IPS-NIHi11 (cell line): ENCODE measurements at places on chromosomes 16 and 17.

- DNase-seq, result peak; percentile 29
Measured at GRCh38 chr16:79286646-79287423, 313.7 kb downstream of the MAF start.

DNA sequence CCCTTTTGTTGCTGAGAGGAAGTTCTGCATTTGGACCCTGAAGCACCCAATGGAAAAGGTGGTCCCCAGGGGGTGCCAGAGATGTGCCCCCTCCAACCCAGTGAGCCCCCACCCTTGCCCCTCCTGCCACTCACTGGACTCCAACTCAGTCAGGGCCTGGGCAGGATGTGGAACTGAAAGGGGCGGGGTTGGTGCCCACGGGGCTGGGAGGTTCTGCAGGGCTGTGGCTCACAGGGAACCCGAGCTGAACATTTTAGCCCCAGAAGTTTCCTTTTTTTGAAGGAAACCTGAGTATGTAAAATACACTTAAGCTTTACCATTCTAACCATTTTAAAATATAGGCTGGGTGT lies 15.8 kb upstream of the OGFOD3 start:
- no peak for DNase-seq

GRCh38 chr16:81465375-81465943 lies 20.9 kb downstream of the CMIP start:
- DNase-seq, result no peak

DNA sequence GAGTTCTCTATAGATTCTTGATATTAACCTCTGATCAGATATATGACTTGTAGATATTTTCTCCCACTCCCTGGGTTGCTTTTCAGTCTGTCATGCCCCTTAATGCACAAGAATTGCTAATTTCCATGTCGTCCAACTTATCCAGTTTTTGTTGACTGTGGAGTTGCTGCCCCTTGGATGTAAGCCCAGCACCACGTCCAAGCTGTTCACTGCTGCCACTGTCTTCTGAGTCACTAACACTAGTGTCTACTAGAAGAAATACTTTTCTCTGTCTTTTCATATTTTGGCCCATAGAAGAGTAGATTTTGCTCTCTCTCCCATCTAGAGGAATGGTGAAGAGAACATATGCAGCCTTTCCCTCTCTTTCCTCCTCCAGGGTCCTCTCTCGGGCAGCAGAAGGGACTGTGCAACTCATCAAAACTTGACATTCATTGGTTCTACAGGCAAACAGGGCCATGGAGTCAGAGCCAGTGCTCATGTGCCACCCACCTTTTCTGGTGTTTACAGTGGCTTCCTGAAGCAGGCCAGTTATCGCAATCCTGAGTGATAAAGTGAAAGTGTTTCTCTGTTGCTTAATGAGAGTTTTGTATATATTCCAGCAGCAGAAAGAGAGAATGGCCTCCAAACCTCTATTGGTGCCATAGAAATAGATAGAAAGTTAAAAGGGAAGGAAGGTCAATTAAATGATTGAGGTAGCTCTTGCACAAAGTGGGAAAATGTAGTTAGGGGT lies 22.6 kb upstream of the PMP22 start:
- no peak for DNase-seq

- DNase-seq, result no peak
Measured at GRCh38 chr17:37614391-37614790, 5.2 kb upstream of the SYNRG start.

DNA sequence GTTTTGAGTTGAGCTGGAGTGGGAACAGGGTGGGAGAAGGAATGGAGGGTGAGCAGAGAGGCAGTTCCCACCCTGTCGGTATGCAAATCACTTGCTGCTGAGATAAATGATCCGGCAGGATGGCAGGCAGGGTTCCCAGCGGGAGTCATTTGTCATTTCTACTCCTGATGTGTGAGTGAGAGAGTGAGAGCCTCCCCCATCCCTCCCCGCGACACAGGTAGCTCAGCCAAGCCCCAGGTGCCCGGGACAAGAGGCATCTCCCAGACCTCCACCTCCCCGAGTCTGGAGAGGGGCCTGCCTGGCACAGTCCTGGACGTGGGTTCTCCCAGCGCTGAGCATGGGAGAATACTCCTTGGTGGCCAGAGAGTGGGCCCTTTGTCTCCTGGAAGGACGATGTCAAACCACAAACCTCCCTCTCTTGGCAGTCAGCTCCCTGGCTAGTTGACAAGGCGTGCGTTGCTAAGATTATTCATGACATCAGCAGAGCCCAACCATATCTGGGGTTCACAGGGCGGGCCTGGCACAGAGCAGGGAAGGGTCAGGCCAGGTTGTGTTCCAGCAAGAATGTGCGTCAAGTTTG lies 33.7 kb upstream of the TNRC6C start:
- peak; percentile 75 for DNase-seq

DNA sequence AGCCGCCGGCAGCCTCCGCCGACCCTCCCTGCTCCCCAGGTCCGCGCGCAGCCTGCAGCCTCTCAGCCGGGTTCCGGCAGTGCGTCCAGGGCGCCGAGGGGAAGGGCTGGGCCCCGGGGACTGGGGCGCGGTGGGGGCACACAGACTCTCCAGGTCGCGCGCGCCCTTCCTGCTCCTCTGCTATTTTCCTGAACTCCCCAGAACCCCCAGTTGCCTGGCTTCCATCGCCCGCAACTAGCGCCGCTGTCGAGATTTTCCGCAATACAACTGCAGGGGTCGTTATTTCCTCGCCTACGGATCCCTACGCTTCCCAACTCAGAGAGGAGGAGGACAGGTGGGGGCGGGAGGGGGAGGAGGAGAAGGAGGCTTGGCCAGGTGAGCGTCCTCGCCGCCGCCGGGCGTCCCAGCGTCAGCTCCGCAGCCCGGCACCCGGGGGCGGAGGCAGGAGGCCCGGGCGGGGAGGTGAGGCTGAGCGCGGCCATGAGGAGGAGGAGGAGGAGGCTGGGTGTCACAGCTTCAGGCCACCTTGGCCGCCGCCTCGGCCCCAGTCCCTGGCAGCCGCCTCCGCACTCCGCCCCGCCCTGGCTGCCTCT lies at the start of gene CA10:
Gene CA10 (minus strand): TSS at position 265 of the 593 bp plus-strand sequence.
- DNase-seq, result peak; percentile 73

DNA sequence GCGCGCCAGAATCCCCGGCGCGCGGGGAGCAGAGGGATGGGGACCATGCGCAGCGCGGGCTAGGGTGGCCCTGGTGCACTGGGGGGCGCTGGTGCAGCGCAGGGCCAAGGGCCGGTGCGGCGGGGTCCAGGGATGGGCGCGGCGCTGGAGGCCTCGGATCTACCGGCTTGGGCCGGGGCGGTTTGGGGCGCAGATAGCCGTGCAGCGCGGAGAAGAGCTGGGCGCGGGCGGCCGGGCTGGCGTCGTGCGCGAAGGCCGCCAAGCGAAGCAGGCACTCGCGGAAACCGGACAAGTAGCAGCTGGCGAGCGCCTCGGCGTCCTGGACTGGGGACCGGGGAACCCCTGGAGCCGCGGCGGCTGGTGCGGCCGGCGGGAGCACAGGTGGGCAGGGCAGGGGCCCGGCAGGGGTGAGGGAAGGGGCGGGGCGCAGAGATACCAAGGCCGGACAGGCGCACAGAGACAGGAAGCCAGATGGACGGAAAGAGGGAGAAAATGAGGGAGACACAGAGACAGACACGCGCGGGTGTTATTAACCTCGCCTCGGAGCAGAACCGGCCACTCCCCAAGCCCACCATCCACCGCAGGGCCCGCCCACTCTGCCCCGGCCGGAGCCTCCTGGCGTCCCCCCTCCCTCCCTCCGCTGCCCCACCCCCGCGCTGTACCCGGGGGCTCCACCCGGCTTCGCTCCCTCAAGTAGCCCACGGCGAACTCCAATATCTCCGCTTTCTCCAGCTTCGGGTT lies 2.1 kb downstream of the HES7 start:
- peak; percentile 58 for DNase-seq

GRCh38 chr17:1147664-1148063 lies 32.1 kb downstream of the ABR start:
- peak; percentile 85 for DNase-seq

DNA sequence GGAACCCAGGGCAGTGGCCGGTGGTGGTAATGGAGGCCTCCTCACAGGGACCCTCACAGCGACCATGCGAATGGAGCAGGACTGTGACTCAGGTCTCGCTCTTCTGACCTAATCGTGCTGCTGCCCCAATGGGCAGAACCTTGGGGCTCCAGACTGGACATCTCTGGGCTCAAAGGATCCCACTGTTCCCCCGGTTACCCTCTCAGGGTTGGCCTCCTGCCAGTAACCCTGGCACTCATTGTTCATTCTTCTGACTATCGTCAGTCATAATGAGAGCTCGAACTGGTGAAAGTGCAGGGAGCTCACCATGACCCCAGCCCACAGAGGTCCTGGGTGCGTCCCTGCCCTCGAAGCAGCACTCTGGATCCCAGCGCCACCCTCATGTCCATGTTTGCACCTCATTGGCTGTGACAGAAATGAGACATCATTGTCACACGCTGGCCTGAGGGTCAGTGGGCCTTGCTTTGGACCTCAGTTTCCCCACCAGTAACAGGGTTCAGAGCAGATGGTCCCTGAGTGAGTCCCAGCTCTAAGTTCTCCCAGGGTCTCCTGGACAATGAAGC lies 4.0 kb upstream of the NPRL3 start:
- no peak for DNase-seq

DNA sequence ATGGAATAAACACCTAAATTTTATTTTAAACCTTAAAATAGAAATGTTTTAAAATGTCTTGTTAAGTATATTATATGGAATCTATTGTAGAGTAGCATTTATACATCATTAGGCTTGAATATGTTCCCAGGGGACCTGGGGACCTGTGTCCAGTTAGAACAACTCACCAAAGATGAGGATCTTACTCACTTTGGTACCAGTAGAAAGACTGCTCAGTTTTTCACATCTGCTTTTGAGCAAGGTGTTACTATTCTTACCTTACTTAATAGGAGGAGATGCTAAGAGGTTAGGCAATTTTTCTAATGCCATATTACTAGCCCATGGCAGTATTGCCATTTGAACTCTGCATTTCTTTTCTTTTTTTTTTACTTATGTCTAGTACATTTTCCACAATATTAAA lies 14.7 kb downstream of the STXBP4 start:
- DNase-seq, result no peak

- peak; percentile 67 for DNase-seq
Measured at GRCh38 chr16:31135535-31136286, at the start of gene PRSS8. Gene PRSS8 (minus strand): TSS chr16:31135727. CDS start chr16:31135498, 229 bp downstream.

DNA sequence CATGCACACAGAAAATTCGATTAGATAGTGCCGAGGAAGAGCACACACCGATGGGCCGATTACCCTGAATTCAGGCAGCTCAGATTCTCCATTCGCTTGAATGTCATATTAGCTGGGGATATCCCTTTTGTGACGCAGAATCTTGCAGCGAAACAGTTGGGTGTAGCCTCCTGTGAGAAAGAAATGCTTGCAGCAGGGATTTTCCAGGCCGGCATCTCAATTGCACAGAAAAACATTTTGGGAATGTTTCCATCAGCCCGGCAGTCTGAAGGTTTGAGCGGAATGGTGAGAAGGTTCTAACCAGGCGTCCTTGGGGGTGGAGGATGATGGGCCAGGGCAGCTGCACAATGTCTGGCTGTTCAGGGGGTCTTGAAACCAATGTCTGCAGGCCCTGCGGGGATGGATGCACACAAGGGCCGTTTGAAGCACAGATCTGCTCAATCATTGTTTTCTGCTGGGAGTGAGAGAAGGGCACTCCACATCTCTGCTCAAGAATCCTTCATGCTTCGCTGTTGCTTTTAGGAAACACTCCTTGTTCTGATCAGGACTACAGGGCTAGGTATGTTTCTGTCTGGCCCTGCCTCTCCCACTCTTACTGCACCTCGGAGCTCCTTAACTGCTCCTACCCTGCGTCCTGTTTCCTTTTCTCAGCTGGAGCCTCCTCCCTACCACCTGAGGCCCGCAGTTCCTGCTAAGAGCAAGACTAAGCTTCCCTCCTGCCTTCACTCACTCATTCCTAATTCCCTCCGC lies 94.6 kb downstream of the CMIP start:
- DNase-seq, result no peak

DNA sequence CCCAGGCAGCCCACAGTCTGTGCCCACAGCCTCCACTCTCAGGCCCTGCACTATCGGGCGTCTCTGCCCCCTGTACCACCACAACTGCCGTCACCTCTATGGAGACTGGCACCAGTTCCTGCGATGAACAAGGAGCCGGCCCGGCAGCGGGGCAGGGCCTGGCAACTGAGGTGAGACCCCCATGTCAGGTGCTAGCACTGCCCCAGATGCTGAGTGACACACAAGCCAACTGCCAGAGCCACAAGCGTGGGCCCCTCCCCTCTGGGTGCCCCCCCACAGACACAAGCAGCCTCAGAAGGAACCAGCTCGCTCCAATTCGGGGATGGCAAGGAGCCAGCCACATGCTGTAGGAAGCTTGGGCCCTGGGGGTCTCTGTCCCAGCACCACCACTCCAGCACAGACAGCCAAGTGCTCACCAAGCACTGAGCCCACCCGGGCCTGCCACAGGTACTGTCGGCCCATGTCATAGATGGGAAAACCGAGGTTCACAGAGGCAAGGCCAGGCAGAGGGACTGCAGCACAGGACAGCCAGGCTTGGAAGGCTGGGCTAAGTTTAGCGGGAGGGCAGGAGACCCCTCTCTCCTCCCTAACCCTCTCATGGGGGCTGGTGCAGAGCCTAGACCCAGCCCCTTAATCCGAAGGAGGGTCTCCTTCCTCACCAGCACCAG lies 1.5 kb upstream of the PVALEF start:
- no peak for DNase-seq

DNA sequence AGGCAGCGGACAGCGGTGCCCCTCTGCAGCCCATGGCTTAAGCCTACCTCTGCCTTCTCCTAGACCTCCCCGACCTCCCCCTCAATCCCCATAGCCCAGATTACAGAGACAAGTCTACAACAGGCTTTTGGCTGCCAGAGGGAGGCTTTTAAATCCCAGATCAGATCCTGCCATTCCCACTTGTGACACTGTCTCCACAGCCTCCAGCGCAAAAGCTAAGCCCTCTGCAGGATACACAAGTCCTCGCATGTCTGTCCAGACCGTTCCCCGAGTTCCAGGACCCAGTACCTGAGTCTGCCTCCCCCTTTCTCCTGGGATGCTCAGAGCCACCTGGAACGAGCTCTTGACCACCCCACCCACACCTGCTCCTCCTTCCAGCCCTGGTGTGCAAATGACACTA lies 31.2 kb downstream of the VAC14 start:
- no peak for DNase-seq

- DNase-seq, result no peak
Measured at GRCh38 chr16:57377080-57377841, 5.0 kb downstream of the CX3CL1 start.
